ENCODE measurements at places on chromosomes 7 and 10. TPM values are rescaled to one million over a fixed set of nuclear protein-coding genes. Genes with fewer than 3 reads are reported as not detected.

DNA sequence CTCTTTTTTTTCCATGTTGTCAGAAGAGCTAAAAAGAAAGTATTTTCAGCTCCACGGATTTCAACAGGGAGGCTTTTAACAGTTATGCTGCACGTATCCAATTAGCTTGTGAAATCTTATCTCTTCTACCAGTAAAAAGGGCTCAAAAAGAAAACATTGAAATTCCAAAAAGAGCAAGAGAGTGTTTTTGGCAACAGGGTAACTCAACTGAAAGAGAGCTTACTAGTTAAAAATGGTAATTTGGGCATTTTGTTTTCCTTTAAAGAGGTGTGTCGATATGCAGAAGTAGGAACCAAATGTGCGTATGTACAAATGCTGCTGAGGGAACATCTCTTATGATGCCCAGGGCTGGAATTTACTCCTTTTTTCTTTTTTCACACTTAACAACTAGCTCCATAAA is 292.8 kb downstream of the PRKG1 start:
- H3K27ac ChIP-seq, result no peak overlapping the region
- H3K27me3 ChIP-seq, result no peaks in the 10 kb centered on the region
- peaks cover 2% of the 10 kb centered on the region for H3K4me1 ChIP-seq
- H3K36me3 ChIP-seq, result no peaks in the 10 kb centered on the region
- no peak for DNase-seq

DNA sequence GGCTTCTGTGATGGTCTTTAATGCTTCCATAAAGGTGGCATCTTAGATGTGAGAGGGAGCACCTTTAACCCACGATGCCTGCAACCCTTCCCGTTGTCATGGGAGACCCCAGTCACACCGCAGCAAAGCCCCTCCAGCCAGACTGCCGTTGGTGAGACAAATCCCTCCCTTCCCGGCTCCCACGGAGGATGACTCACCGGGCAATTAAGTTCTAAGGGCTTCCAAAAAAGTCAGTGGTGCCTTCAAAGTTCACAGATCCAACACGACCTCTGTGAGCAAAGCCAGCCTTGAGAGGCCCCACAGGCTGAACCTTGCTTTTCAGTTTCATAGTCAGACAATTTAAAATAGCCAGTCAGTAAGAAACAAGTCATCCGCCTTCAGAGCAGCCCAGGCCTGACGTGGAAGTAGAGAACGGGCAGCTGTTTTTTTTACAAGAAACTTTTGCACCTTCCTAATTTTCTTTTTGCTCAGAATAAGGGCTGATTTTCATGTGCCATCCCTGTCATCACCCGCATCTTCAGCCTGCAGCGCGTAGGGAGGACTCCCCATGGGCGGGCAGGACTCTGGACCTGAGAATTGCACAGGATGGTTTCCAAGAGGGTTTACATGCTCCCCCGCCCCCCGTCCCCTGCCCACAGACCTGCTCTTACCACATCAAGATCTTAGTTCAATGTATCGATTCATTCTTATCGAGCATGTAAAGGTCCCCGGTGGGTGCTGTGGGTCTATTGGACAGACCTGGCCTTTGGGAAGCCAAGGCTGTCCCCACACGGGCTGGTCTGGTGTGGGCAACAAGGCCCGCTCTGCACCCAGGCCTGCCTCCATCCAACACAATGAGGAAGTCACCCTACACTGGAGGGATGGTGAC is 333.9 kb downstream of the DNAJB6 start:
- peaks cover 8% of the 10 kb centered on the region for H3K4me1 ChIP-seq
- peak; percentile 58 for DNase-seq
- H3K27me3 ChIP-seq, result no peaks in the 10 kb centered on the region
- peak overlapping the region; percentile 9 for H3K4me3 ChIP-seq

GRCh38 chr7:100400656-100401055 is 27.4 kb downstream of the PILRA start:
- H3K36me3 ChIP-seq, result no peaks in the 10 kb centered on the region
- H3K4me3 ChIP-seq, result no peak overlapping the region
- peaks cover 26% of the 10 kb centered on the region for H3K27me3 ChIP-seq
- no peaks in the 10 kb centered on the region for H3K4me1 ChIP-seq
- no peak for DNase-seq

- H3K4me1 ChIP-seq, result peaks cover 4% of the 10 kb centered on the region
- DNase-seq, result no peak
- H3K4me3 ChIP-seq, result no peak overlapping the region
- H3K27ac ChIP-seq, result no peak overlapping the region
- H3K36me3 ChIP-seq, result no peaks in the 10 kb centered on the region
- peaks cover 9% of the 10 kb centered on the region for H3K27me3 ChIP-seq
Measured at GRCh38 chr7:121878918-121879464, 6.0 kb downstream of the PTPRZ1 start.

GRCh38 chr10:33735464-33735923 is 401.0 kb upstream of the NRP1 start:
- DNase-seq, result no peak
- no peaks in the 10 kb centered on the region for H3K36me3 ChIP-seq
- peaks cover 3% of the 10 kb centered on the region for H3K27me3 ChIP-seq
- H3K27ac ChIP-seq, result no peak overlapping the region
- H3K4me1 ChIP-seq, result no peaks in the 10 kb centered on the region
- H3K4me3 ChIP-seq, result no peak overlapping the region

- H3K36me3 ChIP-seq, result no peaks in the 10 kb centered on the region
- H3K4me3 ChIP-seq, result no peak overlapping the region
- no peak overlapping the region for H3K27ac ChIP-seq
- peaks cover 55% of the 10 kb centered on the region for H3K27me3 ChIP-seq
- DNase-seq, result no peak
Measured at GRCh38 chr7:128366986-128367385, 5.5 kb upstream of the PRRT4 start.

- DNase-seq, result peak; percentile 10
- H3K27ac ChIP-seq, result no peak overlapping the region
- H3K36me3 ChIP-seq, result no peaks in the 10 kb centered on the region
- H3K4me1 ChIP-seq, result no peaks in the 10 kb centered on the region
Measured at GRCh38 chr7:15305002-15305600, 256.7 kb downstream of the AGMO start.

DNA sequence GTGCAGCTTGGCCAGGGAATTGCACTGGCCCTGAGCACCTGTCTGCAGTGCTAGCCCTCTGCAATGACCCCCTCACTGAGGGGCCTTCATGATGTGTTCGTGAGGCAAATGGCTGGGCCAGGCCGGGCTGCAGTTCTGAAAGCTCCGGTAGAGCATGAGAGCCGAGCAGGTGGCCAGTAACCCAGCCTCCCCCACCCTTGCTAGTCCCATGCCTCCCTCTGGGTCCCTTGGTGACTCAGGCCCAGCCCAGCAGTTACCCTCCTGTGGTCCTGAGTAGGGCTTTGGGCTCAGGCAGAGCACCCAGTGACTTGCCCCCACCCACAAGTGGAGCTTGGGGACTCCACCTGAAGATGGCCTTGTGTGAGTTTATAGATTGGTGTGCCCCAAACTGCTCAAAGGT is 16.1 kb upstream of the CSGALNACT2 start:
- DNase-seq, result no peak
- H3K36me3 ChIP-seq, result no peaks in the 10 kb centered on the region
- H3K4me1 ChIP-seq, result peaks cover 4% of the 10 kb centered on the region
- H3K27me3 ChIP-seq, result peaks cover 4% of the 10 kb centered on the region
- no peak overlapping the region for H3K4me3 ChIP-seq

MCU gene
- 31.8 TPM for total RNA-seq

TACR2 gene
- not detected for total RNA-seq

SLIT1 gene
- total RNA-seq, result not detected
